DMS53 (cell line): ENCODE measurements at places on chromosomes 1 and 21.

- peak; percentile 45 for DNase-seq
Observed at GRCh38 chr1:202661136-202661845, 49.0 kb downstream of the SYT2 start.

- no peak for DNase-seq
Observed at GRCh38 chr1:184941410-184941733, 32.9 kb downstream of the NIBAN1 start.

GRCh38 chr1:86582161-86582560, 35.3 kb downstream of the CLCA4 start:
- no peak for DNase-seq

DNA sequence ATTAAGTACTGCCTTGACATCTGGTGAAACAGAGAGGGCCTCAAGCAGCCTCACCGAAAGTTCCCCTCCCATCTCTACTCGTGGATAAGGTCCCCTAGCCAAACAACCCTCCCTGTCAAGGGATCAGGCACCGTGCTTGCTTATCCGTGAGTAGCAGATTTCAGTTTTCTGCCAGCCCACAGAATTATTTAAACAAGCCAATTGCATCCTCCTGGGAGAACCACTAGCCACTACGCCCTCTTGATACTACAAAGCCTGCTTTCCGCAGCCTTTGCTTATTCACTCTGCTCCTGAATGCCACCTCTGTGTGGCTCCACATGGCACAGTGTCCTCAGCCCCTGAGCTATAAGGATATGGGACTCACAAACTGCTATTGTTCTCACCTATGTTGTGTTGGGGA, 5.9 kb upstream of the TFF2 start:
- DNase-seq, result no peak

DNA sequence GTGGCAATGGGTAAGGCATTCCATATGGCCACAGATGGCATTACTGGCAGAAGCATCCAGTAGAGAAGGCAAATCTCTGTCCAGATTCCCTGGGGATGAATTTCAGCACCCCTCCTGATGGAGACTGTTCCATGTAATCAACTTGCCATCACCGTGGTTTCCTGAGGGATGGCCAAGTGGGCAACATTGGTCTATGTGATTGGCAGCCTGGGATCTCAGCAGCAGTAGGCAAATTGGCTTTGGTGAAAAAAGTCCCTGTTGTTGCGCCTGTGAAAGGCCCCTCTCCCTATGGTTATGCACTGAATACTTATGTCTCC, 19.3 kb downstream of the DMRTB1 start:
- no peak for DNase-seq

GRCh38 chr1:108117945-108118902, 81.9 kb downstream of the SLC25A24 start:
- DNase-seq, result no peak

- peak; percentile 39 for DNase-seq
Observed at GRCh38 chr21:28207436-28208173, 785.1 kb downstream of the LTN1 start.

DNA sequence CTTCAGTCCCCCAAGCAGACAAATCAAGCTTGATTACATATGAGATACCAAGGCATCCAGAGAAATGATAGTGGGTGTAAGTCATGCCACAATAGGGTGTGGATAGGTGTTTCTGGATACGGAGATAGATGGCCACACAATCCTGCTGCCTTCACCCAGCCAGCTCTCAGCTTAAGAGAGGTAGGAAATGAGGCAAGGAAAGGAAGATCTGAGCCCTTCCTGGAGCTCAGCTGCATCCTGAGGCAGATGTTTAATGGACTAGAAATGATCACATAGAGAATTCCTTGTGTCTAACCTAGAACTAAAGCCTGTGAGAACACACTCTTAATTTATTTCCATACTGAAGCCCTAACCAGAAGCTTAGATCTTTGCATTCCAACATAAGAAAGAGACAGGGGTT, 210.3 kb downstream of the ST6GALNAC3 start:
- DNase-seq, result no peak

DNA sequence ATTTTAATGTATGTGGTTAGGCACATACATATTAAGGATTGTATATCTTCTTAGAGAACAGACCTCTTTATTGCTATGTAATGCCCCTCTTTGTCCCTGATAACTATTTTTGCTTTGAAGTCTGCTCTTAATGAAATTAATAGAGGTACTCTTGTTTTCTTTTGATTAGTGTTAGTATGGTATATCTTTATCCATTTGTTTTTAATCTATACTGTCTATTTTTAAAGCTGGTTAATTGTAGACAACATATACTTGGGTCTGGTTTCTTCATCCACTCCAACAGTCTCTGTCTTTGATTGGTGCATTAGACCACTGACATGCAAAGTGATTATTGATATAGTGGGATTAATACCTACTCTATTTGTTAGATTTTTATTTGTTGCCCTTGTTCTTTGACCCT, 36.0 kb downstream of the LEPR start:
- DNase-seq, result no peak

DNA sequence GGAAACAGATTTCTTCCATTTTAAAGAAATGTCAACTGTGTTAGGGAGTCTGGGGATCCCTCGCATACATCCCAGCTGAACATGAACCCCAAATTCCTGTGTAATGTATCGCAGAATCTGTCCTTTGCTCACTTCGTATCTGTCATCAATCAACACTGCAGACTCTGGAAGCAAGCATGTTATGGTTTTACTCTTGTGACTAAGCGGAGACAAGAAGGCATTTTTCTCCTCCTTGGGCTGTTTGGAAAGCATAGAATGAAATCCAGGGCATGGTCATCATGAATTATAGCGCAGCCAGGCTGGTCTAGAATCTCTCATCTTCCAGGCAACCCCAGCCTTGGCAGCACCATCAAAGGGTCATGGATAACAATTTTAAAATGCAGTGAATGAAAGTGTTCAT, 290.2 kb downstream of the KIF26B start:
- DNase-seq, result no peak

GRCh38 chr1:211912038-211912437, 81.5 kb upstream of the LPGAT1 start:
- DNase-seq, result no peak

DNA sequence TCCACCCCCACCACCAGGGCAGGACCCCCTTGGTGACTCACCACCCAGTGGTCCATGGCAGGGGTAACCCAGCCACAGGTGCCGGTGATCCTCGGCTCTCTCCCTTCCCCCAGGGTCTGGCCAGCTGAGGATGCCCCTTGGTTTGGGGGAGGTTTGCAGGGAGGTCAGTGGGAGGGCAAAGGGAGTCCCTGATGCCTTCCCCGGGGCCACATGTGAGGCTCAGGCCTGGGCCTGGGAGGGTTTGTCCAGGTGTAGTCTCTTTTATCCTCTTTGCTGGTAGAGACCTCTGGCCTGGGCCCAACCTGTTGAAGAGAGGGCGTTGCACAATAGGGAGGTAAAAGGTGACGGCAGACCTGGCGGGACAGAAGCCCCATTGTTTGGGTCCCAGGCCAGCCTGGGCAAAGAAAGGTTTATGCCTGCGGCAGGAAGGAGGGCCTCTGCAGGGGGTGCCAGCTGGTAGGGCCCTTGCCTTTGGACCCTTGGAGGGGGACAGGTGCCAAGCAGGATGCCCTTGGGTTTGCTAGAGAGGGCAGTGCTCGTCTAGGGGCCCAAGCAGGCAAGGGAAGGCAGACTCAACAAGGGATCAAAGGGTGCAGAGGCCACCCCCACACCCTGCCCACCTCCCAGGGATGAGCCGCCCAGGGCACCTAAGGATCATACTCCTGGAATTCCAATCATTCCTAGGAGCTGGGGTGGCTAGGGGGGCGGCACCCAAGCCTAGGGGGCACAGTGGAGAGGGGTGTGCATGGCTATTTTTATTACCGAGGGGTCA, 760 bp upstream of the TINAGL1 start:
- DNase-seq, result peak; percentile 39

DNA sequence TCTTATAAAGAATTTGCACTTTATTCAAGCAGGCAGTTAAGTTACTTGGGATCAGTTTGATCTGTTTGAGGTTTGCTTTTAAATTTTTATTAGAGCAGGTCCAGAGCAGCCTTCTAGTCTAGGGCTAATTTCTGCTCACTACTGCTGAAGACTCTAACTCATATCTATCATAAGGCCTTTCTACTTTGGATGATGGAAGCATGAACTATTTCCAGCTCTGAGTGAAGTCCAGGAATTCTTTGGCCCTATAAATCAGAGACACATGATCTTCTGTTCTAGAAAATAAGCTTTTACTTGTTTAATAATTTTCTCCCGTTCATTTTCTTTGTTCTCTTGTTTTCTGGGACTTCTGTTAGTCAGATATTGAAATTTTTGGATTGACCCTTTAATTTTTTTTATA, 14.7 kb downstream of the NIBAN1 start:
- DNase-seq, result no peak

- no peak for DNase-seq
Observed at GRCh38 chr1:41612953-41613352, 128.5 kb upstream of the EDN2 start.

GRCh38 chr1:226046240-226046639, 16.3 kb upstream of the H3-3A start:
- no peak for DNase-seq

DNA sequence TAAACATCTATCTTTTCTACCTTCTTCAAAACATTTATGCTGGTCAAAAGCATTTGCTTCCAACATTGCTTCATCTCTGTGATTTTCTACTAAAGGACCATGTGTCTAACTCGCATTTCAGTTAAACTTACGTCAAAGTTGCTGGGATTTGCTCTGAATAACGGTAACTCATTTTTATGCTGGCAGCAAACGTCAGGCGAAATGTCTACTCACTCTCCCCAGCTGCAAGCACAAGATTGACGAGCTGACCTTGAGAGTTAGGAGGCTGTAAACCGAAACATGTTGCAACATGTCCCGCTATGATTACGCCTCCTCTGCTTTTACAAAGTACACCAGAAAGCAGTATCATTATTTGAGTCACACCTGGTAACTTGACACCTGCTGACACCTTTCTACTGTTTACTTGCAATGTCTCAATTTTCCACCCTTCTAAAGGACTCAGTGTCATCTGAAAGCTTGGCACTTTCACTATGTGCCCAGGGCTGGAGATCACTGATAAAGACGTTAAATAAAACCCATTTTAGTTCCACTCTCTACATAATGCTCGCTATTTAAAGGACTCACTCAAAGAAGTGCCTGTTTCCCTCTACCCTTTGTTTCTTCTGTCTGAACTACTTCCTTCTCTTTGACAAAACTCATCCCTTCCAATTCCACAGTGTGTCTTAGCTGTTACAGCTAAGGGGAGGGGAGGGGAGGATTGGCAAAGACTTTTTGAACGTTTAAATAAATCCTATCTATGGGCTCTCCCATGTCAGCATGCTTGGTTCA, 111.9 kb downstream of the PTPN14 start:
- peak; percentile 98 for DNase-seq

DNA sequence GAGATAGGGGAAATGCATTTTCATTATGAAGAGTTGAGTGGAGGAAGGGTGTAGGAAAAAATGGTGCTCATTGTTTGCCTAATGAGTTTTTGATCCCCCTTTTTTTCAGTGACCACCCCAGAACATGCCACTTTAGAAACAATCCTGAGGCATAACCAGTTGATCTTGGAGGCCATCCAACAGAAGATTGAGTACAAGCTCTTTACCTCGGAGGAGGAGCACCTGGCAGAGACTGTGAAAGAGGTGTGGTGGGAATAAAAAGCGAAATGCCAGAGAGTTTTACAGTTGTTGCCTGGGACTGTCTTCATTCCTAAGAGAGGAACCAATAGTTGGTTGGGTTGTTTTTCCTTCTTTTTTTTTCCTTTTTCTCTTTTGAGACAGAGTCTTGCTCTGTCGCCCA, 54.3 kb upstream of the EPHA8 start:
- no peak for DNase-seq

DNA sequence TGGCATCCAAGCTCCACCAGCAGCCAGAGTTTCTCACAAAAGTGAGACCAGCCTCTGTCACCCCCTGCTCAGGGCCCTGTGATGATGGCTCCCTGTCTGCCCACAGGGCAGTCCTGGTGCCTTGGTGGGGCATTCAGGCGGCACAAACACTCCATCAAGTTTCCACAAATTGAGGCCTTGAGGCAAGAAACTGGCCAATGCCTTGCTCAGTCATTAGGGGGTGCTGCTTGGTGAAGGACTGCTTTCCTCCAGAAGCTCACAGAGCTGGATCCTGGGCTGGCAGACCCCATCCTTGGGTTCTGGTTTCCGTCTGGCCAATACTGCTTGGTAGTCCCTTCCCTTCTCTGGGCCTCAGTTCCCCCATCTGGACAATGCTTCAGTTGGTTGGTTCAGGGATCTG, 12.5 kb upstream of the AHDC1 start:
- no peak for DNase-seq

GRCh38 chr1:34213956-34214355, 37.2 kb downstream of the C1orf94 start:
- DNase-seq, result no peak

DNA sequence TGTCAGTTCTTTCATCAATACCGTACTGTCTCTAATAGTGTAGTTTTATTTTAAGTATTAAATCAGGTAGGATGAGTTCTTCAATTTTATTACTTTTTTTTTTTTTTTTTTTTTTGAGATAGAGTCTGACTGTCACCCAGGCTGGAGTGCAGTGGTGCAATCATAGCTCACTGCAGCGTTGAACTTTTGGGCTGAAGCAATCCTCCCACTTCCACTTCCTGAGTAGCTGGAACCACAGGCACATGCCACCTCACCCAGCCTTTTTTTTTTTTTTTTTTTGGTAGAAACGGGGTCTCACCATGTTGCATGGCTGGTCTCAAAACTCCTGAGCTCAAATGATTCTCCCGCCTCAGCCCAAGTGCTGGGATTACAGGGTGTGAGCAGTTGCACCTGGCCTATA, 44.3 kb downstream of the INAVA start:
- no peak for DNase-seq

DNA sequence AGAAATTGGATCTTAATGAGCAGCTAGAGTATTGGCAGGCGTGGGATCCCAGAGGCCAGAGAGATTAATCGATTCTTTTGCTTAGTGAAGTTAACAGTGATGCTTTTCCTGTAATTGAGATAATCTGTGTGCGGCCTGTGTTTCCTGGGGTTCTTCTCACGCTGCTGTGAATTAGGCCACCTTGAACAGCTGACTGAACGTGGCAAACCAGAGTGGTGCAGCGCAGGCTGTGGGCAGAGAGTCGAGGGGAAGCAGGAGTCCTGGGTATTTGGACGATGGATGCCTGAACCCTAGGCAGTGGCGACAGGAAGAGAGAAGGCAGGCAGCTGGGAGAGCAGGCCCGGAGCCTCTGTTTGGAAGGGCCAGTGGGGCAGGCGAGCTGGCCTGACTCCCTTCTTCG, 51.7 kb downstream of the RYR2 start:
- DNase-seq, result no peak

- peak; percentile 92 for DNase-seq
Observed at GRCh38 chr21:33491373-33492102, at the start of gene DNAJC28. Gene DNAJC28, minus strand, starts transcription at chr21:33491716. Its CDS starts 2,323 bp downstream, at chr21:33489393.

GRCh38 chr1:40808909-40809308, 25.3 kb downstream of the KCNQ4 start:
- DNase-seq, result no peak

- peak; percentile 68 for DNase-seq
Observed at GRCh38 chr1:96362623-96363022, 359.0 kb upstream of the PTBP2 start.

DNA sequence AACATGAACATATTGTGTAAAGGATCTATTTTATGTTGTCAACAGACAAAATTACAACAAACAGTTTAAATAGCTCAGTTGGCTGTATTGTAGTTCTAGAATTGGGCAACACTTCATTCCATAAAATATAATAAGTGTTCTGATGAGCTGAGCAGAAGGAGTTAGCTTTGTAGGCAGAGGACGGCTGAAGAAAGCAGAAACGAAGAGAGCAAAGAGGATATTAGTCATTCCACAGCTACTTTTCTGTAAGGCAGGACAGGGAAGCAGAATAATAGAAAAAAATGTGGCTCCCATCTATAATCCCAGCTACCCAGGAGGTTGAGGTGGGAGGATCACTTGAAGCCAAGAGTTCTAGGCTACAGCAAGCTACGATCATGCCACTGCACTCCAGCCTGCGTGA, 20.2 kb upstream of the IVNS1ABP start:
- no peak for DNase-seq
